Upper lobe of right lung (tissue), 1 donor: ENCODE measurements at places on chromosomes 16 and 17. TPM values are rescaled to one million over a fixed set of nuclear protein-coding genes. Genes with fewer than 3 reads are reported as not detected.

The CA7 gene
- not detected for total RNA-seq

The CCDC144A gene
- 10.9 TPM for total RNA-seq

The TMEM235 gene
- total RNA-seq: not detected

The TNFRSF12A gene
- total RNA-seq: 74.9 TPM

The MEIOB gene
- total RNA-seq: not detected

The KCTD19 gene
- total RNA-seq: 1.4 TPM

The COG8 gene
- total RNA-seq: 32.3 TPM

The MT1A gene
- total RNA-seq: 4.9 TPM
